Nephron progenitor cell (in vitro differentiated cells): ENCODE measurements at places on chromosomes 7 and 10.
A peak's percentile ranks its signal among the peaks of the same experiment; 100 is the strongest.

DNA sequence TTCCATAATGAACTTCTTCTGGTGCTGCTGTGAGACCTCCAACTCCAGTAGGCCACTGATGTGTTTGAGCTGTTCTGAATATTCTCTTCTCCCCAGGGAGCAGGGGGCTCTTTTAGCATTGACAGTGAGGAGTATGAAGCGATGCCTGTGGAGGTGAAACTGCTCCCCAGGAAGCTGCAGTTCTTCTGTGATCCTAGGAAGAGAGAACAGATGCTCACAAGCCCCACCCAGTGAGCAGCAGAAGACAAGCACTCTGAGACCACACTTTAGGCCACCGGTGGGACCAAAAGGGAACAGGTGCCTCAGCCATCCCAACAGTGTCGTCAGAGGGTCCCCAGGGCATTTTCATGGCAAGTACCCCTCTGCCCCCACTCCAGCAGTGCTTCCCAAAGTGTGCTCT lies 49.3 kb downstream of the DENND11 start:
- no peak for DNase-seq

GRCh38 chr7:99195867-99196266 lies 12.0 kb downstream of the KPNA7 start:
- no peak for DNase-seq

- no peak for DNase-seq
Measured at GRCh38 chr7:108460964-108461363, 4.7 kb upstream of the NRCAM start.

DNA sequence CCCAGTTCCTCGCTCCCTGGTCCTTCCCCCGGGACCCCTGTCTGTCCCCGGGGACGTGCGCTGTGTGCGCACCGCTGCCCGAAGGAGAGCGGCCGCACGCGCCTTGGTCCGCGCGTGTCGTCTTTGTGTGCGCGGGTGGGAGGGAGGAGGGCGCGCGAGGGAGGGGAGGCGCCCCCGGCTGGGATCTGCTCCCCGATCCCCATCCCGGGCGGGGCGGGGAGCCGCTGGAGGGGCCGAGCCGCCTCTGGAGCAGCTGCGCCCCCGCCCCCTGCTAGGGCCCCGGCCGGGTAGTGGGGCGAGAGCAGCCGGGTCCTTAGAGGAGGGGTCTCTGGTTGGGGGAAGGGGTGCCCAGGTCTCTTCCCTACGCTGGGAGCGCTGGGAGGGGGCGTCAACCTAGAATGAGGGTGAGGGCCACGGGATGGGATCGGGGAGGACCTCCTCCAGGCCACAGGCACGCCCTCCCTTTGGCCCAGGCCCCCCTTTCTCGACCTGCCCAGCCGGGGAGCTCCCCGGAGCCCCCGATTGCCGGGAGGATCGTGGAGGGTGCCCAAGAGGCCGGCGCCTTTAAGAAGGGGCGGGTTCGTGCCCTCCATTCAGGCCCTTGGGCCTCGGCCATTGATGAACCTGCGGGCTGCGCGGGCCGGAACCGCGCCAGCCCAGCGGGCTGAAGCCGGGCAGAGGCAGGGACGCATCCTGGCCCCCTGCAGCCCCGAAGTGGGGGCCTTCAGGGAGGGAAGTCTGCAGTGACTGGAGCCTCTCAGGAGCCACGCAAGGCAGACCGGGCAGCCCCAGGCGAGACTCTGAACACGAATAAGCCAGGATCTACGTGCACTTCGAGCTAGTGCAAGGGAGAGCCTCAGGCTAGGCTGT lies 678 bp downstream of the SH2B2 start:
- peak; percentile 53 for DNase-seq

DNA sequence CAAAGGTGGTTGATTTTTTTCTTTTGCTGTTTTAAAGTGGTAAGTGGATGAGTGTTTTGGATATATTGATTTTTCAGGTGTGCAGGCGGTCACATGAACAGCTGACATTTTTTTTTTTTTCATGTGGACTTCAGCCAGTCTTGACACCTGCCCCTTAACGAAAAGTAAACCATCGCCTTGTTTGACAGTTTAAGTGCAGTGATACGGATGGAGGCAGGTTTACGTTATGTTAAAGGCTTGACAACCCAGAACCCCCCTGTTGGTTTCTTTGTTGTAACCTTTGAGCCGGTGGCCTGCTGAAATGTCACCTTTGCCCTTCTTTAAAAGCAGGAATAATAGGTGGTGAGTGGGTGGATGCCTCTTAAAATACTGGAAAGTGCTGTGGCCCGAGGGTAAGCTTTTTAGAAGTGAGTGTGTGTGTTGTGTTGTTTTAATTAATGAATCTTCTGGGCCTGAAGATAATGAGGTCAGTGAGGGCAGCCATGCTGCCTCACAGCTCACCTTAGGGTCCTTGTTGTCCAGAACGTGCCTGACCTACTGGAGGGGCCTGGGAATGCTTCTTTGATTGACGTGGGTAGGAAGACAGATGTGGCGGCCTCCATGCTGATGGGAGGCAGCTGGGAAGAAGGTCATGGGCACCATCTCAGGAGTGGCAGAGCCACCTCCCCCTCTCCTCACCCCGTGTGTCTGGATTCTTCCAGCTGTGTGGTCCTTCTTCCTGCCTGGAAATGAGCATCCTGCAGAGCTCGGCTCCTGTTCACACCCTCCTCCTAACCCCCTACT lies 69.8 kb downstream of the TCF7L2 start:
- DNase-seq = no peak

DNA sequence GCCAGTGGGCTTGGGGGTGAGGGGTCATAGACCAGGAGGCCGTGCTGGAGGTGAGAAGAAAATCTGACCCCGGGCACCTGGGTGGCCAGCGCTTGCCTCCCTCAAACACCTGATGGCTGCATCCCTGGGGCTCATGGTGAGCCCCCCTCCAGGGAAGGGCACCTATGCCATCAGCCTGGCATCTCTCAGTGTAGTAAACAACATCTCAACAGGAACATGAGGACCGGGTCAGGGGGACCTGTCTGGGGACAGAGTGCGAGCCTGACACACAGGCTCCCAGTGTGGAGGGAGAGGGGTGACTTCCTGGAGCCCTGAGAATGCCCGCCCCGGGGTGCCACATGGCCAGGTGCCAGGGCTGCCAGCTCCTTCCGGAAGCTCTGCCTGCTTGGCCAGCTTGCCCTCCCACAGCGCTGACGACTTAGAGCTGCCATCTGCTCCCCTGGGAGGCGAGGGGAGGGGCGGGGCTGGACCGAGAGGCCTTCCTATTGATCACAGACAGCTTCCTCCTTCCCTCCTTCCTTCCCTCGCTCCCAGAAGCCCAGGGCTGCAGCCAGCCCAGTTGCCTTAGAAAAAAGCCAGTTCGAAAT lies 12.3 kb downstream of the STX1A start:
- DNase-seq = no peak

DNA sequence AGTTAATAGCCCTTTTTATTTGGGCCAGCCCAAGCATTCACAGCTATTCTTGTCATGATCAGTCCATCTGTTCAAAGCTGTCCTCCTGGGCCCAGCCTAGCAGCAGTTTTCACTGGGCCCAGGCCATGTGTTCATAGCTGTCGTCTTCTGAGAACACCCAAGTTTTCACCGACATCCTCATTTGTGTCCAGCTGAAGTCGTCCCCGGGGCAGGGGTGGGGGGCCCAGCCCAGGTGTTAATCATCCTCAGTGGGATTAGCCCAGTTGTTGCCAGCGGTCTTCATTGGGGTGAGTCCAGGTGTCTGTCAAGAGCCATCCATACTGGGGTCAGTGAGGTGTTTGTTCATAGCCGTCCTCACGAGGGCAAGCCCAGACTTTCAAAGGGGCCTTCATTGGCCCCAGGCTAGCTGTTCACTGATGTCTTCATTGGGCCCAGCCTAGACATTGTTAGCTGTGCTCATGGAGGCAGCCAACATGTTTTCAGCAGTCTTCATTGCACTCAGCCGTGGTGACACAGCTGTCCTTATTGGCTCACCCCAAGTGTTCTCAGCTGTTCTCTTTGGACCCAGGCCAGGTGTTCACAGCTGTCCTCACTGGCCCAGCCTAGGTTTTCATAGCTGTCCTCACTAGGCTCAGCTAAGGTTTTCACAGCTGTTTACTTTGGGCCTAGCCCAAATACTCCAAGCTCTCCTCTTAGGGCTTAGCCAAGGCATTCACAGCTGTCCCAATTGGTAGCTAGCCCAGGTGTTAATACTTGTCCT lies 10.0 kb downstream of the FRG2B start:
- no peak for DNase-seq

DNA sequence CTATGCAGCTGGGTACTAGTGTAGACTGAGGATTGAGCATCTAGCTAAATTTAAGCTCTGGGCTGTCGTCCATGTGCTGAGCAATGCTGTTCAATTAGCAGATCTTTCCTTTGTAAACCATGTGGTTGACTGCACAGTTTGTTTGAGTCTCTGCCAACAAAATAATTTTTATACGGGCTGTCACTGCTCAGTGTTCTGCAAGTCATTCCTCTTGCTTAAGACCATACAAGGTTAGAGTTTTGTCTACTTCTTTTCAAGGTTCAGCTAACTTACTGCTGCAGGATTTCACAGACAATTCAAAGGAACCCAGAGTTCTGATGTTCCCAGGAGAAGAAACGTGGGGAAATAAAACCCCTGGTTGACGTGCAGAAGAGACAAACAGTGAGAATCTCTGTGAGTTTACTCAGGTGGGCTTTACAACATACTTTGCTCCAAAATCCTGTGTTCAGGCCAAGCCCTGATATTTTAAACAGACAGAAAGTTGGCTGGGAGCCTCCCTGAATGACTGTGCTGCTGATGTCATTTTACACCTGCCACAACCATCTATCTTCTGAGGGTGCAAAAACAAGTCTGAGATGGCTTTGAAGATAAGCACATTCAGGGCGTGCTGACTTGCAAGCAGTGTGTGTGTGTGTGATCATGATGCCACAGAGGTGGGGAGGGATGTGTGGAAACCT lies 177.1 kb upstream of the SVIL start:
- no peak for DNase-seq

- DNase-seq = peak; percentile 11
Measured at GRCh38 chr10:14296065-14296709, 34.5 kb downstream of the FRMD4A start.

GRCh38 chr10:69096045-69096444 lies 8.1 kb downstream of the SRGN start:
- DNase-seq = no peak

DNA sequence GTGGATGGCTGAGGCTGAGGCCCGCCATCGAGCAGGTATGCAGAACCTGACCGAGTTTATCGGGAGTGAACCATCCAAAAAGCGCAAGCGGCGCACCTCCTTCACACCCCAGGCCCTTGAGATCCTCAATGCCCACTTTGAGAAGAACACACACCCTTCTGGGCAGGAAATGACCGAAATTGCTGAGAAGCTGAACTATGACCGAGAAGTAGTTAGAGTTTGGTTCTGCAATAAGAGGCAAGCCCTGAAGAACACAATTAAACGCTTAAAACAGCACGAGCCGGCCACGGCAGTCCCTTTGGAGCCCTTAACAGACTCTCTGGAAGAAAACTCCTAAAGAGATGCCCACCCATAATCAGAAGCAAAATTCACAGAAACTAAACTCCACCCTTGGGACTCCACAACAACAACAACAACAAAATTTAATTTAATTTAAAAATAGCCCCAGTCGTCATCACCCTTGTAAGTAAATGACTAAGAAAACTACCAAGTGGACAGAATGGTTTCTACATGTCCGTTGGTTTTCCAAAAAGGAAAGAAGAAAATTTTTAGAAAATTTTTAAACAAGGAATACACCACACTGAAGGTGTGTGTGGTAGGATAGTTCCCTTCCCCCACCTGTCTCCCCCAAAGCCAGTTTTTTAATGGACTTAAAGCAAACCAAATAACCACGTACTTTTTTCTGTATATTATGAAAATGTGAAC lies 101.7 kb upstream of the YAE1 start:
- no peak for DNase-seq

DNA sequence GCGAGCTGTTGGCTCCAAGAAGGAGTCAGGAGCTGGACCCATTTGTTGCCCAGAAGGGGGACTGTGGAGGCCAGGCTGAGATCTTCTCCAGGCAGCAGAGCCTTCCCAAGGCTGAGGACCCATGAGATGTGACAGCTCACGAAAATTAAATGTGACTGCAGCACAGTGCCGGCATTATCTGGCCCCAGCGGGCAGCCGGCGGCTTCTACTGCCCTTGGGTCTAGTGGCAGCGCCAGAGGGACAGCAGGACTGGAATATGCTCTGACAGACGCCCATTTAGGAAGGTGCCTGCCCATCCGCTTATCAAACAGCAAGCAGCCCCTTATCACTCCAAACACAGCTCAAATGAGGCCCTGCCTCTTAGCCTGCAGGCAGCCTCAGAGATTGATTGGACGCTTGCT lies 122.9 kb upstream of the LYZL2 start:
- DNase-seq = no peak

- no peak for DNase-seq
Measured at GRCh38 chr7:50268223-50268622, 36.3 kb upstream of the IKZF1 start.

- DNase-seq = no peak
Measured at GRCh38 chr10:69861251-69862240, 59.8 kb downstream of the COL13A1 start.

DNA sequence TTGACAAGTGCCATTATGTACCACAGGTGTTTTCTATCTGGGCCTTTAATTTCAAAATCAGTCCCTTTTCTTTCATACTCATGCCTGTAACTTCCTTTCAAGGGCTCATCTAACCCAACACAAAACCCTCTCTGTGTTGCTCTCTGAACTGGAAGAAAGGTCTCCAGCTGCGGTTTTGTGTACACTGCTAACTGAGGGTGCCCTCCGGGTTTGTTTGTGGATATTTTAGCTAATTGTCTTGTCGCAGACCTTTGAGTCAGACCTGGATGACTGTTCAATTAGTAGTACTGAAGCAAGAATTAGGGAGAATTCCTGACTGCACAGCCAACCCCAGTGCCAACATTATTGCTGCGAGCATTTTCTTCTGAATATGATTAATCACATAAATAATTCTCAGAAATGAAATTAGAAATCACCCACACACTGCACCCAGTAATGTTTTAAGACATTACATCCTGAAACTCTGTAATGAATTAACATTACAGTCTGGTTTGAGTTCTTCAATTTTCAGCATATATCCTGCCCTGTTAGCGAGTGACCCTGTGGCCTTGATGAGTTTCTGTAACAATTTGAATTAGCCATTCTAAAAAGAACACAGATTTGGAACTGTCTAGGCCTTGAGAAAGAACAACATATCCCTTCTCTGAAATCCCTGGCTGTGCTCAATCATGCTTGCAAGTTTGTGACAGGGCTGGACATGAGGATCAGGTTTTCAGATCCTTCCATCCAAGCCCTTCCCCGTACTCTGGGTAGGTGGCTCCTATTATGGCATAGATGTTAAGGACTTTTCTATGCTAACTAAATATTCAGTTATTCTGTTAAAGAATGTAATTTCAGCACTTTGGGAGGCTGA lies 460.1 kb downstream of the PLXDC2 start:
- no peak for DNase-seq

DNA sequence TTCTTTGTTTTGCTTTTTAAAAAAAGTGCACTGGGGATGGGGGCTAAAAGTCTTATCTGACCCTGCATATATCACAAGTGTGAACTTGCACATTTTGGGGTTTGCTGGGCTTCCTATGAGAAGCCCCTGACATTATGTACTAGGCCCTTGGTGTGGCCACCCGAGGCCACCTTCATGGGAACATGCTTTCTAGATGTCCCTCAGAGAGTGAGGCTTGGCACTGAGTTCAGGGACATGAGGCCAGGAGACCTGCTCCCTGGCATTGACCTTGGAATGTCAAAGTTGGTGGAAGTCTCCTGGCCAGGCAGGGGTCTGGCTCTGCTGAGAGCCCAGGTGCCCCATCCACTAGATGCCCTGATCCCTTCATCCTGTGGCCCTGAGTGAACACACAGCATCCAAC lies 536.2 kb downstream of the TCERG1L start:
- DNase-seq = no peak
